ENCODE measurements at places on chromosomes 6 and 20.

GRCh38 chr6:2791450-2791974 is 26.3 kb downstream of the WRNIP1 start:
- DNase-seq = no peak

DNA sequence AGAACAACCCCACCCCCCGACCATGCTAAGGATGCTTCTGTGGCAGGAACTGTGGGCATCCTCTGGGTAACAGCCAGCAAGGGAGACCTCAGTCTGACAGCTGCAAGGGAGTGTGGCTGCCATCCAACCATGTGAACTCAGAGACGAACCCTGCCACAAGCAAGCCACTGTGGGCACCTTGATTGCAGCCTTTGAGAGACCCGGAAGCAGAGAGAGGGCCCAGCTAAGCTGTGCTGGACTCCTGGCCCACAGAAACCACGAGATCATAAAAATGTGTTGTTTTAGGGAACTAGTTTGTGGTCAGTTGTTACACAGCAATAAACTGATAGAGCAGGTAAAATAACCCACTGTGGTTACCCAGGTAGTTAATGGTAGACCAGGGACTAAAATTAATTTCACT is 414.6 kb downstream of the CDH26 start:
- no peak for DNase-seq

DNA sequence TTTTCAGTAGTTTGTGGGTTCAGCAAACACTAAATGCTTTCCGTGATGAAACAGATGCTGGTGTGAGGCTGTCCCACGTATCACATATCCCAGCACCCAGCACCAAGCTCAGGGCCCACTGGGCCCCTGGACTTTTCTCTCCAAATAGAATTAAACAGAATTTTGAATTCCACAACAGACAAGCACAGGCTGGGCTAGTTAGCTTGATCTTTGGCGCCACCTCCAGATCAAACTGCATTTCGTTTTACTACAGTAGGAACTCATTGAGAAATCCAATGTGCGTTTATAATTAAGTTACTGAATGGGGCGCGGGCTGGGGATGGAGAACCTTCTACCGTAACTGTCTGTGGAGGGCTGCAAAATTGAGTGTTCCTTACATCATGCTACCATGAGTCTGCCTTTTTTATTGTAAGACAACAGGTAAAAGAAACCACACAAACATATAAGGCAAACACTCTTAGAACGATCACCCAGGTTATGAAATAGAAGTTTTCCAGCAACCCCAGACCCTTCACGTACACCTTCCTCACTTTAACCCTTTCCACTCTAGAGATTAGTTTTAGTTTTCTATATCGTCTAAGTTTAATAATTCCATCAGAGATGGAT is 107.8 kb downstream of the ZFP64 start:
- DNase-seq = peak; percentile 70

GRCh38 chr6:68506911-68507310 is 128.2 kb upstream of the ADGRB3 start:
- no peak for DNase-seq

- DNase-seq = peak; percentile 58
Observed at GRCh38 chr6:112029045-112029822, 24.7 kb upstream of the CCN6 start.

- no peak for DNase-seq
Observed at GRCh38 chr6:155311583-155311982, 2.7 kb downstream of the TFB1M start.

DNA sequence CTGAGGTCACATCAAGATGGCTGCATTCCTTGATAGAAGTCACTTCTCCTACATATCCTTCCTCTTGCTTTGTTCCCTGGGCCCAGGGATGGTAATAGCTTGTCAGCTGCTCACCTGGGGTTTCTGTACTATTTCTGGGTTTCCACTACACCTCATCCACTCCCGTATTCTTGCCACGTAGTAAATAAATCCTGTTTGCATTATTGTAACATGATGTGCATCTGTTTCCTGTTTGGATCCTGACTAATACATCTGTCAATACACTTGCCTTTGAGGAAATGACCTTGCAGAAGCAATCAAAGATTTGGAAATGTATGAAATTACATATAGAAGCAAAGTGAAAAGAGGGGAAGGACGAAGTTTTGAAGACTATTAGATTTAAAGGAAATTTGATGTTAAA is 619.0 kb downstream of the PHF3 start:
- no peak for DNase-seq

DNA sequence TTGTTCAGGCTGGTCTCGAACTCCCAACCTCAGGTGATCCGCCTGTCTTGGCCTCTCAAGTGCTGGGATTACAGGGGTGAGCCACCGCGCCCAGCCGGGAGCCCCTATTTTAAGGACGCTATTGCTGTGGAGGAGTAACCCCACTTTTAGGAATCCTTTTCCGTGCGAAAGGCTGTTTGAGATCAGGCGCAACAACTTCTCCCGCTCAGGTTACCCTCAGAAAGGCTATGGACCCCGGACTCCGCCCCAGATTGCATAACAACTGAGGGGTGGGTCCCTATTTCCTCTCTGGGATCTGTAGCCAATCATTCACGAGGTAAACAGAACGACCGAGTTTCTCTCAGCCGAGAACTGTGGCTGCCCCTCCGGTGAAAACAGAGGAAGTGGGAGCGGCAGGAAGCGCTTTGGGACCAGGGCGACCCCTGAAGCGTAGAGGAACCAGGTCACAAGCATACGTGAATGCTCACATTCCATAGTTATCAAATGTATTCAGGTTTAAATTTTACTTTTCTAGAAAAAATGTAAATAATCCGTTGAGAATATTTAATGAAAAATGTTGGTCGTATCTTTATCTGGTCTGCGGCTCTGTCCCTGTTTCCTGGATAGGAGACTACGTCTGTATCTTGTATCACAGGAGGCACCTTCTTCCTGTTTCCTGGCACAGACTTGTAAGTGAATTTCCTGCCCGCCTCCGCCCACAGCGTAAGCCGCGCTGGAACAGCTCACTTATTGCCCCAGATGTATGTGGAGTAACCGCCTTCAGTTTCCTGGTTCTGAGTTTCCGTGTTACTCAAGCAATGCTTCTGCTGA is 26.8 kb downstream of the HLA-E start:
- DNase-seq = peak; percentile 83
